ENCODE measurements at places on chromosomes 6 and 20.

DNA sequence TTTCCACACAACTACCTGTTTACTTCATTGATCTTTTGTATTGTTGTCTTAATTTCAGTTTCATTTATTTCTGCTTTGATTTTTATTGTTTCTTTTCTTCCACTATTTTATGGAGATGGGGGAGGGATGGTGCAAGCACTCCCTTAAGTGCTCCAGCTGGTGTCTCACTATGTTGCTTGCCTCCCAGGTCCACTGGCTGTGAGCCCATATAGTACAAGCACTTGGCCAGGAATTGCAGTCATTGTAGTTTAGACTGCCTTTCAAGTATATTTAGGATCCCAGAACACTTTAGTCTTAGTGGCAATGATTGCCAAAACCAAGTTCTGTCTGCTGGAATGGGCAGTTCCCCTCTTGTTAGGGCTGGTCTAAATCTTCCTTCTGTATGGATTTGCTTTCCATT lies 34.9 kb upstream of the MAN1A1 start:
- DNase-seq = no peak

DNA sequence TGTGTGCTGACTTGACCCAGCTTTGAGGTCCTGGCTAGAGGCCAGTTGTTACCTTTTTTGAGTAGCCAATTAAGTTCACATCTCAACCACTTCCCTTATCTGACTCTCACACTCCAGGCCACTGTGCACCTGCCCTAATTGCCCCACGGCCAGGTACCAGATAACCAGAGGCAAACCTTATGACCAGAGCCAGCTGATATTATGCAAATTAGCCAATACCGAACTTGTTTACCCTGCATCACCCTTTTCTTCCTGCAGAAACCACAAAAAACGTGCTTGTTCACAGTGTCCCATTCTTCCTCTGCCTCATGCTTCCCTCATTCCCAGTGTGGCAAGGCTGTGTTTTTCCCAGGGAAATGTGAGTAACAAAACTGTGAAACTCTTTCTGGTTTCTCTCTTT lies 89.3 kb downstream of the HTR1B start:
- no peak for DNase-seq

DNA sequence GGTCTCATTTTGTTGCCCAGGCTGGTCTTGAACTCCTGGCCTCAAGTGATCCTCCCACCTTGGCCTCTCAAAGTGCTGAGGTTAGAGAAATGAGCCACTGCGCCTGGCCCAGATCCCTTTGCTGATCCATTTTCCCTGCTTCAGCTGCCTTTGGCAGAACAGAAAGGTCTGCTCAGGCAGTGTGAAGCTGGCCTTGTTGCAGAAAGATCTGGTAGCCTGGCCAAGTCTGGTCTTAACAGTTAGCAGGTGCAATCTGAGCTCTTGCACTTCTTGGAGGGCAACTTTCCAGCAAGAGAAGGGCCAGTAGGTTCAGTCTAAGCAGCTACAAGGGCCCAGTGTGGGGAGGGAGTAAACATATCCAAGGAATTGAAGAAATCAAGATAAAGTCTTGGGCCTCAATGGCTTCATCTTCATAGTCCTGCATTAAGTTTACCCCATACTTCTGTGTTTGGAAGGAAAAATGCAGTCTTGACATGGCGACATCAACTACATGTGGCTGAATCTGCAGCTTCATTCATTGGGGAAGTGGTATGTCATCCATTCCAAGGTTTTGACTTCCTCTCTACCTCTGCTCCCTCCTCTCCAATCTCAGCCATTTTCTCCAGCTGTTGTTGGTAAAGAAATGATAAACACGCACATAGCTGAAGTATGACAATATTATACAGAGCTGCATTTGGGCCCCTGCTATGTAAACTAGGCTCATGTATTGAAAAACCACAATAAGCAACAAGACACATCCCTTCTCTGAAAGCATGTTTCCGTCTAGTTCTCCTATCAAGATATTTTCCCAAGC lies 39.0 kb upstream of the NEDD9 start:
- DNase-seq = no peak

GRCh38 chr20:31862506-31862905 lies 7.8 kb downstream of the DUSP15 start:
- no peak for DNase-seq

DNA sequence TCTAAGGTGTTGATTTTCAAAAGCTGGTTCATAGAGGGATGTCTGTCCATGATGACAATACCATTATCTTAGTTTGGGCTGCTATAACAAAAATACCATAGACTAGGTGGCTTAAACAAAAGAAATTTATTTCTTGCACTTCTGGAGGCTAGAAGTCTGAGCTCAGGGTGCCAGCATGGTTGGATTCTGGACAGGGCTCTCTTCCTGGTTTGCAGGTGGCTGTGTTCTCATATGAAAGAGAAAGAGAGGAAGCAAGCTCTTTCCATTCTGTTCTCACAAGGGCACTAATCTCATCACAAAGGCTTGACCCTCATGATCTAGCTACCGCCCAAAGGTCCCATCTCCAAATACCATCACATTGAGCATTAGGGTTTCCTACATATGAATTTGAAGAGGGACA lies 144.5 kb upstream of the SLC24A3 start:
- DNase-seq = no peak

DNA sequence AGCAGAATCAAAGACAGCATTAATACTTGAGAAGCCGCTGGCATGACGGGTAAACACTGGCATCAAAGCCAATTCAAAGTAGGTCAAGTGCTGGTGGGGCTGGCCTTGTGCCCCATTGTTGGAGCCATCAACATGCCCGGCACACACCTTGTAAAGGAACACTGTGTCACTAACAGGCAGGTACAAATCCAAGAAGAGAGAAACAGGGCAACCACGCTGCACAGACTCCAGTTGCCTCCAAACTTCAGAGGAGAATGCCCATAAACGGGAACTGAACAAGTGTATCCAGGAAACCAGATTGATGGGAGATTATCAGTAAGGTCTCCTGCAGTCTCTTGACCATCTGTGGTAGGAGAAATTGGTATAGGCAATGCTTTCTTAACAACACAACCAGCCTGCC lies 127.0 kb upstream of the STXBP5 start:
- DNase-seq = no peak

DNA sequence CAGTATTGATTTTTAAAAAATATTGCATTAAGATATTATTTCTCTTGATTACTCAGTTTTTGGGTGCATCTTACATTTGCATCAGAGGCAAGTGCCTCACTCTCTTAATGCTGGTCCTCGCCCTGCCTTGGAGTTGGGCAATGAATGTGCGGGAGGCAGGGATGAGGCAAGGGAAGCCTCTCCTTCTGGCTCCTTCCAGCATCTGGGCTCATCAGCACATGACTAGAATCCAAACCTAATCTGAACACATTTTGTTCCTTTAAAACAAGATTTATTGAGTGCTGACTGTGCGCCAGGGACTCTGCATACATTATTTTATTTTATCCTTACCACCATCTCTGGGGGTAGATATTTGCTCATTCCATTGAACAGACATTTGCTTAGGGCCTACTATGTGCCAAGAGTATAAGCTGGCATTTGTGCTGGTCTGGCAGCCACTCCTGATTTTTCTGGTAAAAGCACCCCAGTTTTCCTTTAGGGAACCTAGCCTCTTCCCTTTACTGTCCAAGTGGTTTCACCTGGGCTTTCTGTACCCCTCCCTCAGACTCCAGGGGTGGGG lies 71.9 kb upstream of the ZNFX1 start:
- DNase-seq = no peak

- no peak for DNase-seq
These were observed 1.9 kb upstream of the HMGA1 start for GRCh38 chr6:34234667-34235306.

- no peak for DNase-seq
These were observed 2.7 kb downstream of the BMP2 start for GRCh38 chr20:6769903-6770785.

DNA sequence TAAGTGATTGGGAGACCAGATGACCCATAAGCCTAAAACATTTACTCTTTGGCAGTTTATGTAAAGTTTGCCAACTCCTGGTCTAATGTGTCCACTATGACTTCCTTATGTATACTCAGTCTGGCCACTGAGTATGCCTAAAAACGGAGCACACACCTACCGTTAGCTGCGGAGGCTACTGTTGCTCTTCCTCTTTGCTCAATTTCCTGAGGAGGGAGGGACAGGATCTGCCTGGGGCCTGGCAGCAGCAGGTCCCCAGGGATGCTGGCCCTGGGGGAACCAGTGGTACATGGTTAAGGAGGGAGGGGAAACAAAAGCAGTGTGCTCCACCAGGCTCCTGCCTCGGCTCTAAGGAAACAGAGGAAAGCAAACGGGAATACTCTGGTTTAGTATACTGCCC lies 113.5 kb downstream of the CDYL start:
- no peak for DNase-seq

GRCh38 chr6:108610270-108610839 lies 49.6 kb downstream of the FOXO3 start:
- no peak for DNase-seq

- no peak for DNase-seq
These were observed 45.5 kb downstream of the PRL start for GRCh38 chr6:22251348-22251747.

DNA sequence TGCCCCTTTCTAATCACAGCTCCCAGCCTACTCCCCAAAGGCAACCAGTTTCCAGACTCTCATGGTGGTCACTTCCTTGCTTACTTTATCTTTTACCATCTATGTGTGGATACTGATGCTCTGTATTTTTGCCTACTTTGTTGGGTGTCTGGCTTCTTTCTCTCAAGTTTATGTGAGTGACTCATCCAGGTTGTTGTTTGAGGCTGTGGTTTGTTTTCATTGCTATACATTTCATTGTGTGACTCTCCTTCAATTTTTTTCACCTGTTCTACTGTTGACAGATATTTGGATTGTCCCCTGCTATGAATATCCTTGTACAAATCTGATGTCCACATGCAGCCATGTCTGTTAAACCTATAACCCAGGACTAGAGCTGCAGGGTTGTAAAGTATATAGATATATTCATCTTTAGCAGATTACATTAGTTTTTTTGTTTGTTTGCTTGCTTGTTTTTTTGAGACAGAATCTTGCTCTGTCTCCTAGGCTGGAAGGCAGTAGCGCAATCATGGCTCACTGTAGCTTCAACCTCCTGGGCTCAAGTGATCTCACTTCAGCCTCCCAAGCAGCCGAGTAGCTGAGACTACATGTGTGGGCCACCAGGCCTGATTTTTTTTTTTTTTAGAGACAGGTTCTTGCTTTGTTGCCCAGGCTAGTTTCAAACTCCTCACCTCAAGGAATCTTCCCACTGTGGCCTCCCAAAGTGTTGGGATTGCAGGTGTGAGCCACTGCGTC lies 72.9 kb upstream of the EEF1E1 start:
- DNase-seq = no peak

DNA sequence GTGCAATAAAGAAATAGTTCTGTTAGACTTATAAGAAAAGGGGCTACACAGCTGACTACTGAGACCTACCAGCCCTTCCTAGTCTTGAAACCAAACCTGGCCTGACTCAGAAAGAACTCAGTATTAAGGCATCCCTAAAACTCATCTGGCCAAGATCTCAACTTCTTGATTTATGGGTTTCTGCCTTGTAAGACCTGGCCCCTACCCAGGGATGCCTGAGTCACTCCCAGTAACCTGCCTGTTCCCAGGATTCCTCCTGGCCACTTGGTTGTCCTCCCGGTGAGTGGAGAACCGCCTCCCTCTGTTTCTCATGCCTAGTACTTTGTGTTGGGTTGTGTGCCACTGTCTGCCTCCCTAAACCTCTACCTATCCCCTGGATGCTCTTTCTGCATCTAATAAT lies 189.4 kb upstream of the PREP start:
- DNase-seq = no peak

- no peak for DNase-seq
These were observed 3.2 kb upstream of the HLA-DMB start for GRCh38 chr6:32943864-32944649.

- no peak for DNase-seq
These were observed 79.9 kb downstream of the CEBPB start for GRCh38 chr20:50270569-50270968.

DNA sequence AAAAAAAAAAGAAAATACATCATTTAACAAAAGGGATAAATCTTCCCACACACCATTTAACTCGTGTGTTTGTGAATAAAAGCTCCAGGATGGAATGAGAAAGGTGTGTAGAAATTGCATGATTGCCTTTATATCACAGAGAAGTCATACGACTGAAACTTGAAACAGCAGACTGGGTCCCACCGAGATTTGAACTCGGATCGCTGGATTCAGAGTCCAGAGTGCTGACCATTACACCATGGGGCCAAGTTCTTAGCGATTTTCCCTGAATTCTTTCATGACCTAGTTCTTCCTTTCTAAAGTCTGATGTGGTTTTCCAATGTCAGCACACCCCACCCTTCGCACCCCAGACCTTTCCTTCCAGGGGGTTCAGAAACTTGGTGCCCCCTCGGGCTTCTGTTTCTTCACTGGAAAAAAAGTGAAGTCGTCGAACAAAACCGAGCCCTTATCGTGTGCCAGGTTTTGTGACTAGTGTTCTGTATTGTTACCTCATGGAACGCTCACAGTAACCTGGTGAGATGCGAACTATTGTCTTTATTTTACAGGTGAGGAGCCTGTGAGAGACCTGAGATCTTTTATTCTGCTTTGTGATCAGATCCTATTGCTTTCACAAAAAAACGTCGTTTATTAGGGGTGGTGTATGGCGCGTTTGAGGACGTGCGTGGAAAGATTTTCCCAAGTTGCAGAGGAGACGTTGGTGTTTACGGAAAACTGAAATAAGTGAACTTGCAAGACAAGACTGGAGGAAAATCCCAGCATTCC lies 120.8 kb downstream of the OR2B2 start:
- DNase-seq = no peak

DNA sequence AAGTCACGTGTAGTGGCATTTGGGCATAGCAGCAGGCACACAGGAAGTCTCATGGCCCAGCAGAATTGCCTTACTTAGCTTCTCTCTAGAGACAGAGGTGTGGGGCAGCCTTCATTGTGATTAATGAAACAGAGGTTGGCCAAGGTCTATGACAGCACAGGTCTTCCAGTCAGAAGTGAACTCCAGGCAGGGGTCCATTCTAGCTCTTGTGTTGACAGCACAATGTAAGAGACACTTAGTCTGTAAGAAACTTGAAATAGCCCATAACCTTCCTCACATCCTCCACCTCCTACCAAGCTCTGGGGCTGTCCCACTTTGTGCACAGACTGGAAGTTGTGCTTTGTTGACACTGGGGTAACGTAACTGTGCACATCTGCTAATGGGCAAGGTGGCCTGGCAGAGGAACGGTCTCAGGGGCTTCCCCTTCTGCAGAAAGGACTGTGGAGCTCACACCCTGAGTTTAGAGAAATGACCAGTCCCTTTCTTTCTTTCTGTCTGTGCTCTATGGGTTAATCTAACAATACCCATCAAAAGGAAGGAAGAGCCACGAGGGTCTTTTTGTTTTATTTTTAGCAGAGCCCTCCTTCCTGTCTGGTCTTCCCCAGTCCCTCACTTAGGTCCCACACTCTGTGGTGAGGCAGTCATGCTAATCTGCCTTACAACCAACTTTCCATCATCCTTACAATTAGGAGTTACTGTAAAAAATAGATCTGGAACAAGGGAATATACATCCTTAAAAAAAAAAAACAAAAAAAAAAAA lies 35.6 kb upstream of the TAGAP start:
- DNase-seq = no peak

- DNase-seq = no peak
These were observed 430.1 kb upstream of the JAG1 start for GRCh38 chr20:11103866-11104265.

GRCh38 chr6:144585217-144585814 lies 300.2 kb downstream of the UTRN start:
- no peak for DNase-seq

GRCh38 chr20:44997171-44997570 lies 30.9 kb downstream of the STK4 start:
- DNase-seq = no peak

All from stimulated activated CD8-positive, alpha-beta memory T cell treated with anti-CD3 and anti-CD28 coated beads, Interleukin-4, amount 100 ng/mL, for 4 hours (primary cell).